ENCODE measurements at places on chromosomes 11 and 22.

GRCh38 chr22:38203090-38203810 lies 1.5 kb downstream of the MAFF start:
- peak; percentile 76 for DNase-seq

DNA sequence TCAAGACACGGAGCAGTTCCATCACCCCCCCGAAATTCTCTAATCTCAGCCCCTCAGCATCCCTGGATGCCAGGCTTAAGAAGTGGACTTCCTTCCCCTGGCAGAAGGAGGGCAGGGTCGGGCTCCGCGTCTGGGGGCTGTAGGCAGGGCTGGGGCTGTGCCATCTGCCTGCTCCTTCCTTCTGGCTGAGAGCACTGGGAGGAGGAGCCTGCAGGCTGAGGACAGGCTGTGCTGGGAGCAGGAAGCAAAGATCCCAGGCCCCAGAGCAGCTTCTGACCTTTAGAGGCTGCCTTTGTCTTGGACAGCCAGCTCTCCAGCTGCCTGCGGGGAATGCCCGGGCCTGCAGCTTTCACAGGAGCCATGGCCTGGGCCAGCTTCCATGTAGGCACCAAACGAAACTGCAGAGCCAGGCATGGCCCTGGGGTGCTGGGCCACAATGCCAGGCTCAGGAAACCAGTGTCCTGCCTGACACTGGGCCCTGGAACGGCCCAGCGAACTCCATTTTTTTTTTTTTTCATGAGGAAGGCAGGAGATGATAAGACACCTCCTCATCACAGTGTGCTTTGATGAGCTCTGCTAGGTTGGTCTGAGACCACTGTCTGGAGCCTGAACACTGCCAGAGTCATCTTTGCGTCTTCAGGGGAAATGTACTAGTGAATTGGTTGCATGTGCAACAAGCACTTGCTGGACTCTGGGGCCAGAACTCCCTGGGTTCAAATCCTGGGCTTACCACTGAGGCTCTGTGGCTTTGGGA lies 67.9 kb downstream of the MCM5 start:
- peak; percentile 75 for DNase-seq

- no peak for DNase-seq
Measured at GRCh38 chr11:133531971-133532651, at the start of gene OPCML. OPCML (minus strand) TSS chr11:133532501.

- no peak for DNase-seq
Measured at GRCh38 chr11:85086504-85087284, 540.5 kb downstream of the DLG2 start.

DNA sequence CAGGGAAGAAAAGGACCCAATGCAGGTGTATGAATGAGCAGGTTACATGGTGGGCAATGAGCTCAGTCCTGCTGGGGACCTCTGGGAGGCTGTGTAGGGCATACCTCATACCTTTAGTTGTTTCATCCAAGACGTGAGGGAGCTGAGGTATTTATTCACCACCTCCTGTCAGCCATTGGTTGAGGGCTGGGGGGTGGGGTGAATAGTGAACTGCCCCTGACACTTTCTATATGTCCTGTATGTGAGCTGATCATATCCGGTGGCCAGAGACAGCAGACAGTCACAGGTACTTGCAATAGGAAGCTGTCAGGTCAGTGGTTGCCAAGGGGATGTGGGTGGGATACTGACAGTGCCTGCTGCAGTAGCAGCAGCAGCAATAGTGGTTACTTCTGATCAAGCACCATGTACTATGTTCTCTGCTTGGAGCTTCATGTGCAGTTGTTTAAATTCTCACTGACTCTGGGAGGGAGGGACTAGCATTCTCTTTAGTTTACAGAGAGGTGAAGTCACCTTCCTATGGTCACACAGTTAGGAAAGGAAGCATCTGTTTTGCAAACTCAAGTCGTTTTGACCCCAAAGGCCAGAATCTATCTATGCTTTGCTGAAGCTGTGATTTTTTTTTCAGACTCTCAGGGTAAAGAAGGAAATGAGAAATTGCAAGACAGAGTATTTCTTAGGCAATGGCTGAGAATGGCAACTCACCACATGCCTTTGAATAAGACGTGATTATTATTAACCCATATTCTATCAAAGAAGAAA lies 54.0 kb downstream of the MIAT start:
- DNase-seq: no peak
